Esophagus muscularis mucosa (tissue), 4 donors: ENCODE measurements at places on chromosomes 1 and 21.
A peak's percentile ranks its signal among the peaks of the same experiment; 100 is the strongest.

GRCh38 chr21:25997788-25998611 lies 172.6 kb downstream of the APP start:
- peaks cover 42% of the 10 kb centered on the region for H3K36me3 ChIP-seq
- H3K4me1 ChIP-seq = no peaks in the 10 kb centered on the region
- no peak overlapping the region for H3K4me3 ChIP-seq
- no peak overlapping the region for H3K27ac ChIP-seq
- H3K27me3 ChIP-seq = no peaks in the 10 kb centered on the region

GRCh38 chr1:164561007-164561406 lies 2.0 kb downstream of the PBX1 start:
- DNase-seq = no peak
- H3K4me1 ChIP-seq = peaks cover 15% of the 10 kb centered on the region
- H3K27me3 ChIP-seq = no peaks in the 10 kb centered on the region
- H3K4me3 ChIP-seq = peak overlapping the region; percentile 71

GRCh38 chr21:44913425-44914175 lies 7.1 kb downstream of the ITGB2 start:
- no peak overlapping the region for H3K27ac ChIP-seq
- DNase-seq = no peak
- no peaks in the 10 kb centered on the region for H3K27me3 ChIP-seq
- peaks cover 46% of the 10 kb centered on the region for H3K4me1 ChIP-seq
- no peak overlapping the region for H3K4me3 ChIP-seq

- DNase-seq = no peak
- H3K4me3 ChIP-seq = no peak overlapping the region
- H3K36me3 ChIP-seq = no peaks in the 10 kb centered on the region
- no peaks in the 10 kb centered on the region for H3K4me1 ChIP-seq
- H3K27me3 ChIP-seq = no peaks in the 10 kb centered on the region
- no peak overlapping the region for H3K27ac ChIP-seq
Measured at GRCh38 chr1:231075497-231075896, 35.4 kb upstream of the FAM89A start.

DNA sequence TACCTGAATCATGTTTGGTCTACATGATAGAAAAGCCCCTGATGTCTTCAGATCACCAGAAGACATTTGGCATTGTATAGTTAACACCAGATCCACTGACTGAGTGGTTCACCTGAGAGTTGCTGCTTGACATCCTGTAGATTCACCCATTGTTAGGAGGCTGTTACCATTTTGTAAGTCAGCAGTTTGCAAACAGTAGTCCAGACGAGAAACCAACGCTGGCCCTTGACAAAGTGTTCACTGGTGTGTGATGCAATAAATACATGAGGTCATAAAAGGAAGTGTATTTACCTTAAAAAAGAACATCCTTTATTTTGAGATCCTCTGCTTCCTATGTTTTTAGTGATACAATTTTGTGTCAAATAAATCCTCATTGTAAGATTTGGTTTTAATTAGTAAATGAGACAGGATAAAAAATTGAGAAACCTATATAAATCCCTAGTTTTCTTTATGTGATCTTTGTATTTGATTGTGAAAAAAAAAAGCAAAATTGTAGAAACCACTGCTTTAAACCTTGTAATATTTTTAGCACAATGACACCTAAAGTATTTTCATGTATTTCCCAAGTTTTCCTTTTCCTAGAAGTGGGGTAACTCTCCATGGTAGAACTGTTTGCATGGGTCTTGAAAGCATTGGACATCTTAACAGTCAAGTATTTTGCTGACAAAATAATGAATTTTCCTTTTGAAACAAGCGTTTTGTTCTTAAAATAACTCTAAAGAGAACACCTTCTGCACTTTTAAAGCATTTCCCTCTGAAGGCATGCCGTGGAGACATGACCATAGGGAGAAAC lies 204.3 kb downstream of the FGGY start:
- no peak overlapping the region for H3K27ac ChIP-seq
- no peaks in the 10 kb centered on the region for H3K36me3 ChIP-seq
- peaks cover 19% of the 10 kb centered on the region for H3K4me1 ChIP-seq
- no peak overlapping the region for H3K4me3 ChIP-seq

DNA sequence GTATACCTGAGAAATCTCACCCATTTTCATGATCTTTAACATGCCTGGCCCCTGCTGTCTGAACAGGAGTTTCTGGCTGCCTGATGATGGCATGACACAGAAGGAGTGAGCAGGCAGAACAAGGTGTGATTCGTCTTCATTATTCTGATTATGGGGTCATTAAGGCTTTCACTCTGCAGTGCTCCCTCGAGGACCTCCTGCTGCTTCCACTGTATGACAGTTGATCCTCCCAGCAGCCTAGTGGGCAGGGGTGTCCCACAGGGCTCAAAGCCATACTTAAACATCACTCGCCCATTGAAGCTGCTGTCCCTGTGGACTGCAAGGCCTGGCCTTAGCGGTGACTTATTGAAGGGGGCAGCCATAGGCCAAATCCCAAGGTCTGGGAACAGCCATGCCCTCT lies 12.7 kb upstream of the PARS2 start:
- peaks cover 4% of the 10 kb centered on the region for H3K27me3 ChIP-seq
- no peaks in the 10 kb centered on the region for H3K36me3 ChIP-seq
- no peak overlapping the region for H3K27ac ChIP-seq
- peaks cover 7% of the 10 kb centered on the region for H3K4me1 ChIP-seq
- no peak overlapping the region for H3K4me3 ChIP-seq
- DNase-seq = no peak

DNA sequence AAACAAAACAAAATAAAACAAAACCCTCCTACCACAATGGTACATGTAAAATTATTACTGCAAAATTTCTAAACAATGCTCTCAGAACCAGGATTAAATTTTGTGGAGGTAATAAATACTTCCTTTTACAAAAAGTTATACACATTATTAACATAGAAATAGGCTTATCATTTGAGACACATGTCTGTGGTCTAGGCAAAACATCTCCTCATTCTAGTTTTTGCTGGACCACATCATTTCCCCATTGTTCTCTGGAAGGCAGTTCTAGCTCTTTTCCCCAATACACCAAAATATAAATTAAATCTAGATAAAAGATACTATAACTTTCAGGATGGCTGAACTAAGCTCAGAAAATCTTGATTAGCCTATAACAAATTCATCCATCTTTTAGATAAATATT lies 18.4 kb downstream of the EXTL2 start:
- H3K4me3 ChIP-seq = no peak overlapping the region
- no peaks in the 10 kb centered on the region for H3K4me1 ChIP-seq
- H3K27me3 ChIP-seq = no peaks in the 10 kb centered on the region
- no peak for DNase-seq

DNA sequence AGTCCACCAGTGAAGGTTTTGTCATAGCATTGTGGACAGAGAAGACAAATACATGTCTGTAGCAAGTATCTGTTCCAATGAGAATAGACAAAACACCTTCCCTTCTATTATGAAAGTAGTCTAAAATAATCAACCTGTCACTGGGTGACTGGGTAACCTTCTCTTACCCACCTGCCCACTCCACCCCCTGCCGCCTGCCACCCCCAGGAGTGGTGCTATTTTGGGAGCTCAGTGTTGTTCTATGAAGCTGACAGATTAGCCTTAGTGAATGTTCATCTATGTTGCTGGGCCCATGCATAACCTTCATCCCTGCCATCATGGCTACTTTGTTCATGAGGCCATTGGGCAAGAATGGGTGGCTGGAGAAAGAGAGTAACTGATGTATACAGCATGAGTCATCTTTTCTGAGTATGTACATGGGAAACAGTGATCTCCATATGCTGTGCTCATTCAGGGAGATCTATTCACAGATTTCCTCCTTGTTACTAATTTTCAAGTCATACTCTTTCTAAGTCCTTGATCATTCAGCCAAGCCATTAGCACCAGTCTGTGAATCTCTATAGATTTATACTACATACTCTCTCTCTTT lies 24.8 kb downstream of the MARK1 start:
- peaks cover 10% of the 10 kb centered on the region for H3K4me1 ChIP-seq
- H3K27ac ChIP-seq = no peak overlapping the region
- no peak overlapping the region for H3K4me3 ChIP-seq

DNA sequence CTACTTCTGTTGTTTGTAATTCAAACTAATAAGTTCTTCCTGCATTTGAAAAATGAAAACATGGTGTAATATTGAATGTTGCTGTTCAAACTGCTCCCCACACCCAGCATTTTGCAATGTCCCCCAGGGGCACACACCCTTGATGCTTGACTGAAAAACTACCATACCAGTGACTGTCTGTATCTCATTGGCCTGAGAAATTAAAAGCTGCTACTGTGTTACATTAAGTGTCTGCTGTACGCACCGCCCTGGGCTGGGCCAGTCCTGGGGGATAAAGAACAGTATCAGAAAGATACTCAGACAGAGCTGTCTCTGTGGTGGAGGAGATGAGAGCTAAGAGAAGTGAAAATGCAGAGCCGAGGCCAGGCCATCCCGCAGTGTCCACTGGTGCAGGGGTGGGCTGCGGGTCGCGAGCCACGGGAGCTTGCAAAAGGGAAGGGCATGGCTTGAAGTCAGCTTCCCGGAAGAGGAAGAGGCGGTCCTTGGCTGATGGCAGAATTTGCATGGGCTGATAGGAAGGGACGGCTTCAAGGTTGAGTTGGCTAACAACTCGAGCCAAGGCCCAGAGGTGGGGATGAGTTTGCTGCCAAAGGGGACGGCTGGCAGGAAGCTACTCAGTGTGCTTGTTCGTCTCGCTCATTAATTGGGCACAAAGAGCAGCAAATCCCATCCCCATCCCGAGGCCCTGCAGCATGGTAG lies 329.8 kb upstream of the VAMP3 start:
- no peaks in the 10 kb centered on the region for H3K4me1 ChIP-seq
- H3K36me3 ChIP-seq = no peaks in the 10 kb centered on the region
- H3K4me3 ChIP-seq = no peak overlapping the region
- no peak overlapping the region for H3K27ac ChIP-seq
- H3K27me3 ChIP-seq = no peaks in the 10 kb centered on the region
- DNase-seq = no peak

DNA sequence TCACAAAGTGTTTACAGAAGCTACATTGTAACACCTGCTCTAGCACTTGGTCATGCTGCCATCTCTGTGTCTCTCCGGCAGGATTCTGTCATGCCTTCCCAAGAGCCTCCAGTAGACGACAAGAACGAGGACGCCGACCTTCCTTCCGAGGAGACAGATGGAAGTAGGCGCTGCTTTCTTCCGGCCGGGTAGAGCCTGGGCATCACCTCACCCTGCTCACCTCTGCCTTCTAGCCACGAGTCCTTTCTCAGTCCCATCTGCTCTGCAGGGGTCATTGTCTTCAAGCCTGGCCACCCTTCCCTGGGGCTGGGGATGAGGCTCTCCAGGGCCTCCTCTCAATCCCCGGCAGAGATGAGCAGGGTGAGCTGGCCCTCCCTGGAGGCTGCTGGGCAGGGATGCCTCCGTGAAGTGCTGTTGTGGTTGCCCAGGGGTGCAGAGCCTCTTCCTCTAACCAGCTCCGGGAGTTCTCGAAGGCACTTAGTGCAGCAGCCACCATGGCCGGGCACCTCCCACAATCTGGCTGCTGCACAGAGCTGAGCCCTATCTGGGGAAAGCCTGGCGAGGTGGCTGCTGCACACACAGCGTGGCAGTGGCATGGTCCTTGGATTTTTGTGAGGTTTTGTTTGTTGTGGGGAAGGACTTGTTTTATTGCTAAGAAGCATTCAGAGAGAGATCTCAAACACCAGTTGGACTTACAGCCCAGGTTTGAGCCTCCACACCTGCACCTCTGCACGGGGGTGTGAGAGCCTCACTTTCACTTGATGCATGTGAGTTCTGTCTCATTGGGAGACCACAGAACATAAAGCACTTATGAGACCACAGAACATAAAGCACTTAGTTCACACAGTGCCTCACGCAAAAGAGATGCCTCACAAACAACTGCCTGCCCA lies 48.4 kb downstream of the FAAP20 start:
- no peak for DNase-seq
- H3K36me3 ChIP-seq = no peaks in the 10 kb centered on the region
- H3K4me1 ChIP-seq = no peaks in the 10 kb centered on the region
- no peak overlapping the region for H3K4me3 ChIP-seq
- H3K27ac ChIP-seq = no peak overlapping the region

DNA sequence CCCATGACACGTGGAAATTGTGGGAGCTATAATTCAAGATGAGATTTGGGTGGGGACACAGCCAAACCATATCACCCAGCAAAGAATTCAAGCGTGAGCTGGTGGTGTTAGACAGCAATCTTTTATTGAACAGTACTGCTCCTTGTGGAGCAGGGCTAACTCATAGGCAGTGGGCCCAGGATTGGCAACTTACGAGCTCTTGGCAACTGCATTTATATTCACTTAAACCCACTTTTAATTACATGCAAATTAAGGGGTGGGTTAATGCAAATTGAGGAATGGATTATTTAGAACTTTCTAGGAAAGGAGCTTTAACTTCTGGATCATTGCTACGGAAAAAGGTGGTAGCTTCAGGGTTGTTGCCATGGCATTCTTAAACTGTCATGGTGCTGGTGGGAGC lies 135.6 kb upstream of the KAZN start:
- no peaks in the 10 kb centered on the region for H3K36me3 ChIP-seq
- H3K4me1 ChIP-seq = no peaks in the 10 kb centered on the region
- no peak overlapping the region for H3K27ac ChIP-seq
- H3K4me3 ChIP-seq = no peak overlapping the region
- H3K27me3 ChIP-seq = no peaks in the 10 kb centered on the region
- no peak for DNase-seq

- no peak overlapping the region for H3K27ac ChIP-seq
- no peak for DNase-seq
- H3K27me3 ChIP-seq = no peaks in the 10 kb centered on the region
- no peaks in the 10 kb centered on the region for H3K36me3 ChIP-seq
- H3K4me1 ChIP-seq = no peaks in the 10 kb centered on the region
Measured at GRCh38 chr1:210024996-210025395, 87.0 kb downstream of the SYT14 start.

GRCh38 chr1:233440951-233441401 lies 113.5 kb downstream of the MAP3K21 start:
- no peak overlapping the region for H3K27ac ChIP-seq
- H3K36me3 ChIP-seq = no peaks in the 10 kb centered on the region
- no peaks in the 10 kb centered on the region for H3K27me3 ChIP-seq
- no peak for DNase-seq

- DNase-seq = no peak
- no peaks in the 10 kb centered on the region for H3K4me1 ChIP-seq
- H3K4me3 ChIP-seq = no peak overlapping the region
Measured at GRCh38 chr1:53460666-53461322, 1.6 kb downstream of the DMRTB1 start.

GRCh38 chr1:198888379-198888943 lies 249.6 kb downstream of the PTPRC start:
- no peak for DNase-seq
- H3K4me1 ChIP-seq = no peaks in the 10 kb centered on the region
- H3K27ac ChIP-seq = no peak overlapping the region
- no peaks in the 10 kb centered on the region for H3K36me3 ChIP-seq

DNA sequence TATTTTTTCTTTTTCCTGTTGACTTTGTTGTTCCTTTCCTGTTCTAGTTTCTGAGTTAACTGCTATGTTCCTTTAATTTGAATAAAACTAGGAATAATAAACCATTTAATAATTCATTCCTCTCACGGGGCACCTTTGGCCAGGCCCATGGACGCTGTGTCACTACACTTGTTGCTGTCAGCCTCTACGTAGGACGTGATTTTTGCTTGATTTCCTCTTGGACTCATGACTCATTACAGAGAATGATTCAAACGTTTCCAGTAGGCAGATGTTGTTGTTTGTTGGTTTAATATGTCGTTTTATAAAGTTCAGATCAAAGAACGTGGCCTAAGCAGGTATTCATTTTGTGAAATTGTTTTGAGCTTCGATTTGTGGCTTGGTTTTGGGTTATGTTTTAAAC lies 9.1 kb upstream of the SLC19A1 start:
- peaks cover 3% of the 10 kb centered on the region for H3K4me1 ChIP-seq
- no peaks in the 10 kb centered on the region for H3K27me3 ChIP-seq
- H3K36me3 ChIP-seq = no peaks in the 10 kb centered on the region
- H3K4me3 ChIP-seq = no peak overlapping the region
